ENCODE measurements at places on chromosomes 2 and 18.
A peak's percentile ranks its signal among the peaks of the same experiment; 100 is the strongest.

GRCh38 chr2:36371070-36371874 is 15.7 kb downstream of the CRIM1 start:
- DNase-seq = no peak

- peak; percentile 61 for DNase-seq
Measured at GRCh38 chr18:48813833-48814489, 136.8 kb downstream of the SMAD7 start.

- DNase-seq = no peak
Measured at GRCh38 chr18:49225160-49225559, 235.3 kb downstream of the DYM start.

DNA sequence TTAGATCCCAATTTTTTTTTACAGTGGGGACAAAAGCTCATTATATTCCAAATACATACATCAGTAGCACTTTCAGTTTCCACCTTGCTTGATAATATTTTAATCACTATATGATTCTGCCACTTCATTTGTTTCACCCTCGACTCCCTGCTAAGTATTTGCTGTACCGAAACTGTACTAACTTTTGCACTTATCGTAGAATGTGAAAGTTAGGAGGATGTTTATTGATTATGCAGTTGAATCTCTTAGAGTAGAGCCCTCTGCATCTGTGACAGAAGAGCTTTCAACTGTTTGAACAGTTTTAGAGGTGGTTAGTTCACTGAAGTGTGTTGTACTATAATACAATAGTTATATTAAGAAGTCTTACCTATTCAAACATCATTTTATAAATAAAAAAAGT is 20.8 kb downstream of the NCOA1 start:
- DNase-seq = no peak

GRCh38 chr2:7060631-7061449 is 143.6 kb downstream of the RNF144A start:
- no peak for DNase-seq

DNA sequence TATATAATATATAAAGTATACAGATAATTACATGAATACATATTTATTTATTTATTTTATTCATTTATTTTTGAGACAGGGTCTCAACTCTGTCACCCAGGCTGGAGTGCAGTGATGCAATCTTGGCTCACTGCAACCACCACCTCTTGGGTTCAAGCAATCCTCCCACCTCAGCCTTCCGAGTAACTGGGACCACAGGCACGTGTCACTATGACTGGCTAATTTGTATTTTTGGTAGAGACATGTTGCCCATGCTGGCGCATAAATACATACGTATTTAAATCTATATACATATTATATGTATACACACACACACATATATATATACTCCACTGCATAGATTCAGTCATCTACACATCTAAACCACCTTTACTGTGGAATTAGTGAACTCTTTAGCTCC is 20.6 kb upstream of the NDUFV2 start:
- no peak for DNase-seq

- DNase-seq = no peak
Measured at GRCh38 chr2:12265646-12266045, 451.1 kb upstream of the TRIB2 start.

DNA sequence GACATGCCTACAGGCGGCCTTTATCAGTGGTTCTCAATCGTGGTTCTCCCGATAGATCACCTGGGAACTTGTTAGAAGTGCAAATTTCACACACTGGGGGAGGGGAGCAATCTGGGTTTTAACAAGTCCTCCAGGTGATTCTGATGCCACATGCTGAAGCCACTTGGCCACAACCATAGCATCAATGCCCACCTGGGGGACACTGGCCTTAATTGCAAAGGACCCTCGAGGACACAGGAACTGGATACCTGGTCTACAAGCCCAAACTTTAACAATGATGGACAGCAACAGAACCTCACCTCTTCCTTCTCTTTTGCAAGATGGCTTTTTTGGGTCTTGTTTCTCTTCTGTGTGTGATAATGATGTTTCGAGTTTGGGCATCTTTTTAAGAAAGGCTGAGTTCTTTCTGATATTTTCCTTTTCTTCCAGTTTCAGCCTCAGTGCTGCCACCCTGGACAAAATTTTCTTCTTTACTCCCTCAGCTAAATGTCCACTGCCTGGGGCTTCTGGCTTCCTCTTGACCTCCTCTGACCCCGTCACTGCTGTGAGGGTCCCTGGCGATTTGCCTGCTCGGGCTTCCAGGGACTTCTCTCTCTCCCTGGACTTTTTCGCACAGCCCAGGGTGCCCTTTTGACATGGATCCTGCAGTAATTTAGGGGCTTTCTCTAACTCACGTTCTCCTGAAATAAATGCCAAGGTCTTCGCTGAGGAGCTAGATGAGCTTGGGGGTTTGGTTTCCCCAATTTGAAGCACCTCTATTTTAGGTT is 94.2 kb downstream of the ALPK2 start:
- DNase-seq = no peak

DNA sequence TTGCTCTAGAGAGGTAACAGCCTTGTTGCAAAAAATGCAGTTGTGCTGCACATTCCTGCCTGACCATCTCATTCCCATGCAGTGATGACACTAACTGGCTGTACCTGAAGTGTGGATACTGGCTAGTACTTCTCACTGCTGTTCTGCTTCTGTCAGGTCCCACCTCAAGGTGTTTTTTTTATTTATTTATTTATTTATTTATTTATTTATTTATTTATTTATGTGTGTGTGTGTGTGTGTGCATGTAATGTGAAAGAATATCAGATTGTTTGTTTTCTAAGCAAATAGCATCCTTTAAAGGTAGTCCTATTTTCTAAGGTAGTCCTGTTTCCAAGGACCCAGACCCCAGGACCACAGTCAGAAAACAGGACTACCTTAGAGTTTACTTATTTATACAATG is 87.2 kb upstream of the SYT4 start:
- DNase-seq = no peak

DNA sequence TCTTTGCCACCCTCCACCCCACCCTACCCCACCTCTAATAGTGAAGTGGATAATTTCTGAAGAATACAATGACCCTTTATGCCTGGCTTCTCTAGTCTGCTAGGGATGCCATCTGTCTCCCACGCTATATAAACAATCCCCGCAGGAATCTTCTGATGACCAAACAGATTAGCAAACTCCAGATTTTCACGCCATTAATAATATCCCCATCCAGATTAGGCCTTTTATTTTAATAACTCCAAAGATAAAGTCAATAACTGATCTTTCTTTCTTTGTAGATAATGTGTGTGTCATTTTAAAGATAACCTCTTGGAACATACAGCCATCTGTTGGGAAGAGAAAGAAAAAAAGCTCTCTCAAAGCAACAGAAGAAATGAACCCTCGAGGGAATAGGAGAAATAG is 47.9 kb upstream of the CCDC150 start:
- DNase-seq = no peak

DNA sequence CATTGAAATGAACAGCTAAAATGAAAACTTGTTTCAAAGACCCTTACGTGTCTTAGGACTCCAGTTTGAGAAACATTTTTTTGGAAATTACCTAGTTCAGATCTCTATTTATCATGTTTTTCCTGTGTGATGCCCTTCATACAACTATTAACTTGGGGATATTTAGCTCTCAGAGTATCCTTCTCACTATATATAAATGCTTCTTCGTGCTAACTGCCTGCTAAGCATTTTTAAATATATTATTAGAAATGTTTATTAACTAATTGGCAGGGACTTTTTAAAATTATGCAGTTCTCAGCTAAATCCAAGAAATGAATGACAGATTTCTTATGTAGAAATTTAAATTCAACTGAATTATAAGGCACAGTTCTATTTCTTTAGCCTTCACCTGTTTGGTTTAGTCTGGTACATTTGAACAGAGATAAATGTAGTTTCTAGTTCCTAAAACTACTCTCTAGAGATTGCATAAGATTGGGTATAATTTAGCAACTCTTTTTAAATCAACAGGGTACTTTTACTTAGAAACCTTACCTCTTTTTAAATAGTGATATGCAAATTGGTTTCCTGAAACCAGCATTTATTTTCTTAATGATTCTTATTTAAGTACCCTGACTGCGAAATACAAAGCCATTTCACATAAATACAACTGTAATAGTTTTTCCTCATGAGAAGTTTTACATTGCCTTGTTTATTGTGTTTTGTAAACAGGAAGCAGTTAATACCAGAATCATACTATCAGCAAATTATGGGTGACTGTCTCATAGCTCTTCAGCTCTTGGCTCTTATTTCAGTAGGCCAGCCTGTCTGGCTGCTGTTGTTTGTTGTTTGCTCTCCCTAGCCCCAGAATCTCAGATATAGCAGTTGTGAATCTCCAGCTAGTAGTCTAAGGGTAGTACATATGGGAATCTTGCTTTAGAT is 140.7 kb downstream of the PTRHD1 start:
- DNase-seq = no peak

DNA sequence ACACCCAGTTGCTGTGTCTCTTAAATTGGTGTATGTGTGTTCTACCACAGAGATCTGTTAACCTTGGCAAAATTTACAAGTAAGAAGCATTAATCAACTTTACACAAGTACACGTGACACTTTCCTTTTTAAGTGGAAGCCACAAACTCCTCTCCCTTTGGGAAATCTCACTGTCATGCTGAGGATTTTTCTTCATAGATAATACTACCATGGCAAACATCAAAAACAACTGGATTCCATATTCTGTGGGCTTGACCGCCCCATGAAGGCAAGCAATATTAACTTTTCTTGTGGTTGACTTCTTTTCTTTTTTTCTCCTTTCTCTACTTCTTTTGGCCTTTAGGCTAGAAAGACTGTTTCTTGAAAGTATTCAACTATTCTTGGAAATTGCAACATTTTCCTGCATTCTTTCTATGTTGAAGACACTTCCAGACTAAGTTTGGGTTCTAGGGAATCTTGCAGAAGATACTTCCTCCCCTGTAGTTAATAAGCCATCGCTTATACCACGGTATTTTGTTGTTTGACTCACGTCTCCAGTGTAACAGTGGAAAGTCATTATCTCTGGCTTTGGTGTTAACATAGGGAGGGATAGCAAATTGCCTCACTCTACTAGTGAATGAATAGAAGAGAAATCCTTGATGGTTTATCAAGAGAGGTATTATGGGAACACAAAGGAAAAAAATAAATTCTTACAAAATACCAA is 79.5 kb downstream of the SLC8A1 start:
- DNase-seq = no peak

DNA sequence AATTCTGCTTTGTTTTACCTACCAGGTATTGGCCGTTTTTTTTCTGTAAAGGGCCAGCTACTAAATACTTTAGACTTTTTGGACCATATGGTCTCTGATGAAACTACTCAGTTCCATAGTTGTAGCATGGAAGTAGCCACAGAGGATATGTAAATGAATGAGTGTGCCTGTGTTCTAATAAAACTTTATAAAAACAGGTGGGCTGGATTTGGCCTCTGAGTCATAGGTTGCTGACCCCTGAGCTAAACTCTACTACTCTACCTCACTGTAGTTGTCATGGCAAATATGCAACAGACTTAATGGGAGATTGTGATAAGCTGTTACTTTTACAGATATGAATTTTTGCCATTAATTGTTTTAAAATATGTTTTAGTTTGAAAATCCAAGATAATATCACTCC is 19.7 kb downstream of the CLIP4 start:
- no peak for DNase-seq

DNA sequence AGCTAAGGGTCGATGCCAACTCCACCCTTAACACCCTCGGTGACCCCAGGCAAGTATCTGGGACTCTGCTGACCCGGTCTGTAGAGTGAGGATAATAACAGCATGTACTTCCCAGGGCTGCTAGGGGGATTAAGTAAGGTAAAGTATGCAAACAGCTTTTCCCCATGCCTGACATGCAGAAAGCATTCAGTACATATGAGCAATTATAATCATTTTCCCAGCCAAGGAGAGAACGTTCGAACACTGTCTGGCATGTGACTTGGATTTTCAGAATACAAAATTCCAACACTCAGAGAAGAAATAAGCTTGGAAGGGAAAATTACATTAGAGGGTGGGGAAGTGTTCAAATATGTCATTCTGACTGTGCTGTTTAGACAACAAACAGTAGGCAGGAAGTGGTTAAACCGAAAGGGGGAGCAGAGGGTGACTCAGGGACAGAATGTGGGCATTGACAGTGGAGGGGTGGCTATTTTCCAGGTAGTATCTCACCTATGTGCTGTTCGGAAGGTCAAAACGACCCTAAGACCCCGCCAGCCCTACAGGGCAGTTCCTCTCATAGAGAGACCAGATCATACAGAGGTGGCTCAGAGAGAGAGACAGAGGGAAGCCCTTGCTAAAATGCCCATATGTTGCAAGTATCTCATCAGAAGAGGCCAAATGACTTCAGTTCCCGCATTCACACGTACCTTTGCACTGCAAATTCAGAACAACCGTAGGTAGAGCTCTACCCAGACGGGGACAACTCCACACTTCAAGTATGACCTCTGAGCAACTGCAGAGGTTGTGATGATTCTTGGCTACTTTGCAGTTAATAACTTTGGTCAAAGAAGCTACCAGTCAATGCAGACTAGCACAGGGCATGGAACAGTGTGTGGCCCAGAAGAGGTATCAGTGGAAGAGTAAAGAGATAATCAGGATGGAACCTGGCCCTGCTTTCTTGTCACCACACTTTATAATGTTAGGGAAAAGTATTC is 14.8 kb downstream of the ASPRV1 start:
- no peak for DNase-seq

DNA sequence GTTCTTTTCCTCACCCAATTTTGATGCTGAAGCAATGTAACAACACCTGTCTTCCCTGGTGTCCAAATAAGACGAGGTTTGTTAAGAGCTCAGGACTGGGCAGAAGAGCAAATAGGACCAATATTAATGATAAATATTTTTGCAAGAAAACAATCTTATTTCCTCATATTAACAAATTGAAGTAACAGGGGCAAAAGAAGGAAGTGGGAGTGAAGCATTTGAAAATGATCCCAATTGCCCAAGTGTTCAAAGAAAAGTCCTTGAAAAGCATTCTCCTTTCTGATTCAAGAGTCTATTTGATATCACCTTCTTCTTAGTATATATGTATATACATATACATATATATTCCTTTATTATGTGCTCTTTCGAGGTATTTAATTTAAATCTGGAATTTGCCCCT is 418.8 kb downstream of the ARHGAP15 start:
- DNase-seq = no peak

GRCh38 chr2:197786010-197786877 is 1.1 kb upstream of the BOLL start:
- peak; percentile 21 for DNase-seq

GRCh38 chr2:104444889-104445288 is 409.0 kb upstream of the POU3F3 start:
- no peak for DNase-seq

- no peak for DNase-seq
Measured at GRCh38 chr2:157181234-157181633, 76.3 kb upstream of the GALNT5 start.

GRCh38 chr2:55010149-55010591 is 40.1 kb downstream of the RTN4 start:
- DNase-seq = peak; percentile 23

DNA sequence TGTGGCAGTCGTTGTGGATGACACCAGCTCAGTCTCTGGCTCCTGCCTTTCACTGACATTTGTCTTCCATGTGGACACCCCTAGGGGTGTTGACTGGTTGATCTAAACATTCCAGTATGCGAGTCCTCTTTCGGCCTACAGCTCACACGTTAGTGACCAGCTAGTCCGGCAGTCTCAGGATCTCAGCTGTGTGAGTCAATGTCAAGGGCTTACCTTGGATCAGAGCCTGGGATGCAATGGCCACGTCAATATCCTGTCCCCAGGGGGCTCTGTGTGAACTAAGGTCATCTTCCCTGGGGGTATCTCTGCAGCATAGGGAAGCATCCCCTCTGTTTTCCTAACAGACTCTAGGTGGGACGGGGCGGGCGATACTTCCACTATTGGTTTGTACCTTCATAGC is 35.1 kb upstream of the YWHAQ start:
- DNase-seq = no peak

- peak; percentile 76 for DNase-seq
Measured at GRCh38 chr2:121974897-121975661, 219.6 kb downstream of the TSN start.

- no peak for DNase-seq
Measured at GRCh38 chr2:140869107-140869506, 1261.7 kb downstream of the LRP1B start.

Measured in right cardiac atrium (tissue), 5 donors.